ENCODE measurements at places on chromosomes 1 and 21.

DNA sequence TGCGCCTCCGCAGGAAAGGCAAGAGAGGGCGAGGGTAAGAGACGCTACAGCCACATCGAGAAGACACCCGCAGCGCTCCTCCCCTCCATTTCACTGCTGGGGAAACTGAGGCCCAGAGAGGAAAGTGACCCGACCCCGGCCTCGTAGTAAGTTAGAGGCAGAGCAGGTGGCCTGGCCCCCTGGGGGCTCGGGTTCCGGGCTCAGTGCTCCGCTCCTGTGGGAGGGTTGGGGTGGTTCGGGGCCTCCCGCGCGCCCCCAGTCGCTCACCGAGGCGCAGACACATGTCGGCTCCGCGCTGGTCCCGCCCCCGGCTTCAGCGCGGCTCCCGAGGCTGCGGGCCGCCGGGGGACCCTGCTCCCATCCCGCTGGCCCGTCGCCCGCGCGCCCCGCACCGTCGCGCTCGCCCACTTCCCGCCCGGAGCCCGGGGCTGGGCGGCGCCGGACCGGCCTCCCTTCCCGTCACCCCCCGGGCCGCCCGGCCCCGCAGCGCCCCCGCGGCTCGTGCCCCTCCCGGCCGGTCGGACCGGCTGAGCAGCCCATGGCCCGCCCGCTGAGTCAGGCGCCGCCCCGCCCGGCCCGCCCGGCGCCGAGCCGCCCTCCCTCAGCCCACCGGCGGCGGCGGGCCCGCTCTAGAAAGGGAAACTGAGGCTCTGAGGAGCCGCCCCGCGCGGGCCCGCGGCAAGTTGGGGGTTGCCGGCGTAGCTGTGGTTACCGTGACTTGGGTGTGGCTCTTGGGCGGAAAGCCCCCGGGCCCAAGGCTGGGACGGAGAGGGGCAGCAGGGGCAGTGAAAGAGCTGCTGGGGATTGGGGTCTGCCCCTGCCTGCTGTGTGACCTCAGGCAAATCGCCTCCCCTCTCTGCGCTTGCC is at the start of gene TMEM54:
Gene TMEM54 (minus strand): TSS at position 434 of the 867 bp plus-strand sequence. CDS start 151 bp downstream, at position 283.
- DNase-seq, result no peak

DNA sequence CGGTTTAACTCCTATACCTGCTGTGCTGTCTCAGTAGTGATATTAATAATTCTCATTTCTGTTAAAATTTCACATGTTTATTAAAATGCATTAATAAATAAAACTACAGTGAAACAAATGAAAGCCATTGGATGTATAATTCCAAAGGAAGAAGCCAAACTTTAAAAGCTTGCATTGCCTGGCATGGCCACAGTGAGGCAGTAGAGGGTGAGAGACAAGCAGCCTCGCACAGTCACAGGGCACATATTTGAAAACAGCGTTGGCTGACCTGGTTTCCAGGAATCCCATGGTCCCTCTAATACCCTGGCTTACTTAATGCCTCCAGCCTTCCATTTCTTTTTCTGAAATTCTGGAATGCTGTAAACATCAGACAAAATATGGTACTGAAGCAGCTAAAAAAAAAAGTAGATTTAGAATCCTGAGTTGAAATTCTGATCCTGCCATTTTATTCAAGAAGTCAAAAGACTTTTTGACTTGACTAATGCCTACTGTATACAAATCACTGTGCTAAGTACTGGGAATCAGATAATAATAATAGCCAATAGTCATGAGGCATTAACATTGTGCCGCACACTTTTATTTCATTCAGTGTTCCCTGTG is 6.7 kb upstream of the RNASEL start:
- DNase-seq, result peak; percentile 50

DNA sequence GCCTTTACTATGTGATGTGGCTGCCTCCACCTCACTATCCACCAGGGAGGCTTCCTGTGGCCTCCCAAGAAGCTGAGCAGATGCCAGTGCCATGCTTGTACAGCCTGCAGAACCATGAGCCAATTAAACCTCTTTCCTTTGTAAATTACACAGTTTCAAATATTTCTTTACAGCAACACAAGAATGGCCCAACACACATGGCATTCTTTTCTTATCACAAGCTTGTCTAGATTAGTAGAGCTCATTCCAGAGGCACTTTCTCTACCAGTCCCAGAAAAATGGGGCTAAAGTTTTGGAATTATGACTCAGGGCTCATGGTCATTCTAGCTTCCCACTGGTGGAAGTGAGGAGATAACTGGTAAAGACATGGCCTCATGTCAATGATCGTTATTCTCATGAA is 655.2 kb downstream of the LMO4 start:
- DNase-seq, result no peak

DNA sequence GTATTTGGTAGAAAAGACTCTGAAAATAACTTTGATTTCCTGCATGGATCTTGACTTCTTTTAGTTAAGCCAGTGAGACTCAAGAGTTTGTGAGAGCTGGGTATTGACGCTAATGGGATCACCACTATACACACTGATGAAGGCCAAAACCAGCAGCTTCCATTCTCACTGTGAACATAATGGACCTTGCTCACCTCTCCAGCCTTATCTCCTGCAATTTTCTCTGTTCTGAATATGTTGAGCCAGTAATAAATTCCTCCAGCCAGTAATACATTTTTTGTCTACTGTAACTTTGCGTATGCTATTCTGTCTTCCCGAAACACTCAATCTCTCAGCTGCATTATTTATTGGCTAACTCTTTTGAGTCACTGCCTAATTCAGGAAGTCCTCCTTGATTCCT is 111.6 kb upstream of the PPP2R5A start:
- DNase-seq, result no peak

- no peak for DNase-seq
Observed at GRCh38 chr1:241356519-241357365, at the start of gene RGS7. Gene RGS7, minus strand, starts transcription at chr1:241357205.

- DNase-seq, result no peak
Observed at GRCh38 chr1:73009938-73010337, 727.6 kb upstream of the NEGR1 start.

All from stimulated activated CD4-positive, alpha-beta T cell treated with anti-CD3 and anti-CD28 coated beads, Interleukin-4, amount 100 ng/mL, for 4 hours (primary cell).